ENCODE measurements at places on chromosomes 7 and 10.

DNA sequence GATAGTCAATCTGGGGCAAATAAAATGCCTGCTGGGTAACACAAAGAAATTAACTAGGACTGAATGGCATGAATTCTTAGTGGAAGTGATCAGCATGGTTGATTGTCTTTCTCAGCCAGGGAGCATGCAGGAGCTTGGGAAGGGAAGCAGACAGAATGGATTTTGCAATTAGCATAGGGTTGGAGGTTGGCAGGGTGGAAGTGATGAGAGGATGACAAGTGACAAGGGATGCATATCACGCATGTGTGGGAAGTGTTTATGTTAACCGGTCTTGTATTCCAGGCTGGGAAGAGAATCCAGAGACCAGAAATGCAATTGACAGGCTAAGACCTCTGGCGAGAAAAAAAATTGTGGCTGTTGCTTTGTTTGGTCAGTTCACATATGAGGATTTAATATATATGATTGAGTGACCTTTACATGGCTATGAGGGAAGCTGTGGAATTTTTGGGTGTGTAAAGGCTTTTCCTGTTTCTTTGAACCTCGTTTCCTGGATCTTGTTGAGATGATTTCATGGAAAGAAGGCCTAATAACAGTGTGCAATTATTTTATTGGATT is 8.3 kb downstream of the MDFIC start:
- no peak for DNase-seq

DNA sequence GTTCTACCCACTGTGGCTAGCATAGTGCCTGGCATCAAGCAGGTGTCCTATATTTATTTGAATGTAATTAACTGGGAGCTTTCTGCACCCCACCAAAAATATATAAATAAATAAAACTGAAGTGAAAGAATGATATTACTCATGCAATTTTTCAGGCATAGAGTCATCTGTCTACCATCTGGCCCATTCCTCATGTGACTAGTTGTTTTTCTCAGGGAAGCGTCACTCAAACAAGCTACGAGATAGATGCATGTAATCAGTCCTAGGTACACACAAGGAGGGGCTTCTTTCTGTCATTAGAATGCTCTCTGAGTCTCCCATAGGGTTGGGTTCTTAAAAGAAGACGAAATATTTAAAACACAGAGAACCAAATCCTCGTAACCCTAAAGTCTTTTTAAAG is 255.5 kb upstream of the KMT2E start:
- DNase-seq: no peak

GRCh38 chr7:142689439-142690120 is 59.7 kb upstream of the PRSS1 start:
- DNase-seq: no peak

DNA sequence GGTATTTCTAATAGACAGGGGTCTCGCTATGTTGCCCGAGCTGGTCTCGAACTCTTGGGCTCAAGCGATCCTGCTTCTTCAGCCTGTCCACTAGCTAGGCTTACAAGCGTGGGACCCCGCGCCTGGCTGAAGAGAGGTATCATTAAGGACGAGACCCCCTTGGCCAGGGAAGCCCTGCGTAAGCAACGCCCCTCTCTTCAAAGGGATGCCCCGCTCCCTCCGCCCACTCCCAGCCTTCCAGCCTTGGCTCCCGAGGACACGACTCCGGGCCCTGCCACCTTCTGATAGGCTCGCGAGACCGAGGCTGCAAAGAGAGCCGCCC is 220 bp upstream of the ZKSCAN5 start:
- DNase-seq: no peak

DNA sequence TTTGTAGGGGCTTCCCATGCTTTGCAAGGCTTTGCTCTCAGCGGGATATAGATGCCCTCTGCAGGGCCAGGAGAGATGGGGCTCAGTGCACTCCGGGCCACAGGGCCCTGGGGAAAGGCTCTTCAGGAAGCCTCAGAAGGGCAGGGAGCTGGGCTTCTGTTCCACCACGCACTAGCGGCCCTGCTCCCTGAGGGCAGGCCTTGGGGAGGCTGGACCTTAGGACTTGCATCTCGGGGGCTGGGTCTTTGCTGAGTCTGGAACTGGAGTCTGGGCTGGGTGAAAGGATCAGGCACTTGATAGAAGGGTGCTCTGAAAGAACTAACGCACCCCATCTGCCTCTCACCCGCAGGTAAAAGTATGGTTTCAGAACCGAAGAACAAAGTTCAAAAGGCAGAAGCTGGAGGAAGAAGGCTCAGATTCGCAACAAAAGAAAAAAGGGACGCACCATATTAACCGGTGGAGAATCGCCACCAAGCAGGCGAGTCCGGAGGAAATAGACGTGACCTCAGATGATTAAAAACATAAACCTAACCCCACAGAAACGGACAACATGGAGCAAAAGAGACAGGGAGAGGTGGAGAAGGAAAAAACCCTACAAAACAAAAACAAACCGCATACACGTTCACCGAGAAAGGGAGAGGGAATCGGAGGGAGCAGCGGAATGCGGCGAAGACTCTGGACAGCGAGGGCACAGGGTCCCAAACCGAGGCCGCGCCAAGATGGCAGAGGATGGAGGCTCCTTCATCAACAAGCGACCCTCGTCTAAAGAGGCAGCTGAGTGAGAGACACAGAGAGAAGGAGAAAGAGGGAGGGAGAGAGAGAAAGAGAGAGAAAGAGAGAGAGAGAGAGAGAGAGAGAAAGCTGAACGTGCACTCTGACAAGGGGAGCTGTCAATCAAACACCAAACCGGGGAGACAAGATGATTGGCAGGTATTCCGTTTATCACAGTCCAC is 5.4 kb downstream of the EMX2 start:
- DNase-seq: no peak

All from BJ (cell line).